ENCODE measurements at places on chromosomes 5 and 9.

GRCh38 chr9:127946728-127947127, 9.1 kb upstream of the DPM2 start:
- no peak for DNase-seq

DNA sequence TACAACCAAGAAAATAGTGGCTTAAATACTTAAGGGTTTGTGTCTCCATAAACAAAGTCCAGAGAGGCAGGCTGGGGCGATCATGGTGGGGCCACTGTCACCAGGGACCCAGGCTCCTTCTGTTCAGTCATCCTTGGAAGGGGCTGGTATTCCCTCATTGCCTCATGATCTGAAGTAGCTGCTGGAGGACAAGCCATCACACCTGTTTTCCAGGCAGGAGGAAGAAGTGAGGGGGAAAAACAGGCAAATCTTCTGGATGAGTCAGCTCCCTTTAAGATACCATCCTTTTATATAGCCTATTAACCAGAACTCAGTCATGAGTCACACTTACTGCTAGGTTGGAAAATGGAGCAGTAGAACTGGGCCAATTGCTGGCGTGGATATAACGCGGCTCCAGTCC, 92.3 kb downstream of the DAP start:
- DNase-seq, result no peak

- DNase-seq, result no peak
These were observed 38.3 kb downstream of the SLC6A3 start for GRCh38 chr5:1406681-1407640.

- peak; percentile 99 for DNase-seq
These were observed at the start of gene VDAC1 for GRCh38 chr5:134004626-134005416. Gene VDAC1 (minus strand): TSS chr5:134004975. CDS start chr5:133993012, 11,963 bp downstream.

DNA sequence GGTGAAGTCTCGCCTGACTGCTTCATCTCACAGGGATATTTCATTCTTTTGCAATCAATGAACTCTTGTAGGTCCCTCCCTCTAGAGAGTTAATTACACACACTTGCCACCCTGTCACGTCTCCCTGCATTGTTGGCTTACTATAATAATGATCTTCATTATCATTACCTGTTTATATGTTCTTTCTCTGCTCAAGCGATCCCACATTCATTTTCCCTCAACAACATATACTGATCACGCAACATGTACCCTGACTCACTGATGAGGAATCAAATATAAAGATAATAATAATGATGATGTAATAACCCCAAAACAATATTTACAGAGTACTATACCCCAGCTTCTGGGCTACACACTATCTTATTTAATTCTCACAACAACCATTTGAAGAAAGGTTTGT, 88.5 kb downstream of the FEM1C start:
- DNase-seq, result no peak

GRCh38 chr9:120711354-120711753, 2.9 kb downstream of the MEGF9 start:
- no peak for DNase-seq
